ENCODE measurements at places on chromosomes 1 and 21.

DNA sequence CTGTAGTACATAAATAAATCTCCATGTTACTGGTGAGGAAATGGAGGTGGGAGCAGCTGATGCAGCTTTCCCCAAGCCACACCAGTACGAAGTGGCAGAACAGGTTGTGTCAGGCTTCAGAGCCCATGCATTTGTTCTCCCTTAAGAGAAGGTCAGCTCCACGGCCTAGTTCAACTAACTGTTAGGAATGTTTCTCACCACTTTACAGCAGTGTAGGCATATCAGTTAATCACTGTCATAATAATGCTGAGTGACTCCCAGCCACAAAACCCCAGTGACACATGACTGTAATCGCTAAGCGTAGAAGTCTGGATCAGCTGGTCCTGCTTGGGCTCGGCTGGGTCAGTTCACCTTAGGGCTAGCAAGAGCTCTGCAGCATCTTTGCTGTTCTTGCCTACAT, 90.4 kb downstream of the VPS26C start:
- no peak for DNase-seq

DNA sequence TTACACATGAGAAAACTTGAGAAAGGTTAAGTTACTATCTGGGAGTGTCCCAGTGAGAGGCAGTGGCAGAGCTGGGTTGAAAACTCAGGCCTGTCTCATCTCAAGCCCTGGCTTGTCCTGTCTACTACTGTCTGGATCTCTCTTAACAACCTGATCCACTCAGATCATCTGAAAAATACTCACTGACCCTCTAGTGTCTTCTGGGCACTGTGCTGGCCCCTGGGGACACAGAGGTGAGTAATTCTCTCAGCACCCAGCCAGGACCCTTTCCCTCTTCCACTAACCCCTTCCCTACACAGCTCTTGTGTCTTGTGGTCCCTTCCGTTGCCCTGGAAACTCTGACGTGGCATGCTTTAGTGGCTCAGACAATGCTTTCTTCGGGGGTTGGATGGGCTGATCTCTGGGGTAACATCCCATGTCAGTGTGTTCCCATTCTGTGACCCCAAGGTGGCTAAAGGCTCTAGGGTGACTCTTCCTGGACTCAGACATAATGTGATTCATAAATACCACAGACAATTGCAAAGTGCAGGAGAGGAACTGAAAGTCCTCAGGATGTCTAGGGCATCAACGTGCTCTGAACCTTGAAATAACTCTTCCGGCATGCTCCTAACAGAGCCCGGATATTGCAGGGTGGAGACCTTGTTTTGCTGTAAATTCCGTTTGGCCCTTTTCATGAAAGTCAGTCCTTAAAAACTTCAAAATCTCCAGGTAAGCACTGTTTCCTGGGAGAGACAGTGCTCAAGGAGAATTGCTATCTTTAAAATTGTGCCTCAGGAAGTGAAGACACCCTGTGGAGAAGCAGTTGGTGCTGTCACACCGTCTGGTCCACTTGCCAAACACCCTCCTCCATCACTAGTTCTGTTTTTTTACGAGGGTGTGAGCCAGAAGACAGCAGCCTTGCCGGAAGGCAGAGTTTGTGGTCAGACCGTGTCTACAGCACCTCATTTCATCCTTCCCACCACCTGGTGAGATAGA, 4.0 kb downstream of the SHISAL2A start:
- no peak for DNase-seq

GRCh38 chr1:235607284-235607683, 42.3 kb downstream of the GNG4 start:
- no peak for DNase-seq

DNA sequence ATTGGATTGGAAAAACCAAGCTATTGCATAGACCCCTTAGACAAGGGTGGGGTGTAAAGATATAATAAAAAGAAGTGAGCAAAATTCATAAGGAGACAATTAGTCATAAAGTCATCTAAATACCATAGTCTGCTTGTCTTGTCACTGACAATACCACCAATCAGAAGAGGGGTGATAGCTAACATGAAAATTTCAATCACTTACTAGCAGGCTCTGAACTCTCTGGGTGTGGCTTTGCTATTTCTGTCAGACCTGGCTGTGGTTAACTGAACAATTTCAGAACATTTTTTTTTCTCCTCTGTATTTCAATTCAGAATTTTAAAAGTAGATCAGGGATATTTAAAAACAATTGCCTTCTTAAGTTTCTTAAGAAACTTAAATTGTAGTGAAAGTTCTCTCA, 158.5 kb upstream of the PRMT6 start:
- no peak for DNase-seq

- no peak for DNase-seq
These were observed 60.4 kb downstream of the IL23R start for GRCh38 chr1:67226688-67227087.

DNA sequence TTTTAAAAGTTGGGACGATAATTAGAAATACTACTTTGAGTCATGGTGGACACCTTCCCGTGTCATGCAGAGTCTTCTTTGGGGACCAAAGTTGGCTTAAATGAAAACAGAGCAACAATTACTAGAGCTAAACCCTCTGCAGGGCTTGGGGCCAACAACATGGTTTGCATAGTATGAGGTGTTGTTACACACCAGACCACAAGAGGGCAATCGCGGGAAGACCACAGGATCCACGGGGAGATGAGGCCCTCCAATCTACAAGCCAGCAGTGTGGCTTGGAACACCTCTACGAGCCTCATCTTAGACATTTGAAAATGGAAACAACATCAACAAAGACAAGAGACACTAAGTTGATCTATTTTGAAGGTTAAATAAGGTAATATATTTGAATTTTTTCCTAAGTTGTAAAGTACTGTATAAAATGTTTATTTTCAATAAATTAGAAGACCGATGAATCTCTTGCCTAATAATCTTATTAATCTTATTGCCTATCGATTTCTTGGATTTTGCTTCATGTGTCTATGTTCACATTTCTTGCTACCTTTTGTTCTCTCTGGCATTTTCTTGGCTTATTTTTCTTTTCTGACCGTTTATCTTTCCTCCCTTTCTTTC, 8.2 kb upstream of the SMCP start:
- DNase-seq, result peak; percentile 46

DNA sequence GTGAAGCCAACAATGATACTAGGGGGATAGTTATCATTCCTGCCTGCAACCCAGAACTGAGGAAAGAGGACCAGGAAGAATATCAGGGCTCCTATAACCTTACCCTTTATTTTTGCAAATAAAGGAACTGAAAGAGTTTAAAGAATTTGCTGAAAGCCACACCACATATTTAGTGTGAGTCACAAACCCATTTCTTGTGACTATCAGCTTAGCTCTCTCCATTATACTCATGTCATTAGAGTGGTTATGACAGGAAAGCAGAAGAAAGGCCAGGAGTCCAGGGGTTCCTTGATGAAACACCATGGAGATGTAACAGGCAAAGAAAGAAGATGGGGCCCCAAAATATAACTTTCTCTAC, 141.1 kb upstream of the SAMSN1 start:
- DNase-seq, result no peak

DNA sequence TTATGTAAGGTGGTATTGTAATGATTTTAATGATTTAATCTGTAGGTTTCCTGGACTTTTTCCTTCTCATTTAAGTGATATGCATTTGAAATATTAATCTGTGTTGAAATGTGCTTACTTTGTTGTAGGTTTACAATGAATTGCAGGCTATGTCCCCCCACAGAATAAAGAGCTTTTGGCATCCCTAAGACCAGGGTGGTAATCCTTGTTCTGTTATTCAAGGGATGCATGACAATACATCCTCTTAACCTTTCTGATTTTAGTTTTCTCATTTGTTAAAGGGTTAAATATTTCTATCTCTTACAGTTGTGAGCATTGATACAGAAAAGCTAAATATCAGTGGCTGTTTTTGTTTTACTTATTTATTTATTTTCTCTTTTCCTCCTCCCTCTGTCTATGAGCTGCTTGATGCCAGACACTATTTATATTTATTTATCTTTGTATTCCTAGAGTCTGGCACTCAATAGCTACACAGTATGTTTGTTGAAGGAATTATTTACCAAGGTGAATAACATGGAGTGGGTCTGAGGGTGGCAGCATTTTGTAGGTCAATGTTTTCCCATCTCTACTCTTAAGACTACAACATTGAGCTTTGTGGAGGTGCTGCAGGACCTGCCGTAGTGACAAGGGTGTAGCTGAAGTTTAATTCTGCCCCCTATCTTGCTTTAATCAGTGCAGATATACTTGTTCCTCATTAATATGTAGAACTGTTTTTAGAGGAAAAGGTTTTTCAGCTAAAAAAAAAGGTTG, 19.9 kb upstream of the ADGRL2 start:
- no peak for DNase-seq

DNA sequence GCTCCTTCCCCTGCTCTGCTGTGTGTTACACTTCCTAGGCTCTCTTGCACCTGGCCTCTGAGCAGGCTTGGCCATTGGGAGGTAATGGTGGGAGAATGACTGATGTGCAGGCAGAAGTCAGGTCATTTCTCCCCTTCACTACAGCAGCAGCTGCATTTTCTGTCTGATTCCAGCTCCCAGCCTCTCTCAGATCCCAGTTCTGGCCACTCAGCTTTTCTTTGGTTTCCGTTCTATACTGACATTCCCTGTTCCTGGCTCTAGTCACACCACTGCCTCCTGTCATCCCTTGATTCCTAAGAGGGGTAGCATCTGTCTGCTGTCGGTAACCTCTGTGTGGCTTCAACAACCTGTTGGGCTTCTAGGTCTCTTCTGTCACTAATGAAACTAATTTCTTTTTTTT, 127.7 kb upstream of the HOOK1 start:
- DNase-seq, result no peak

DNA sequence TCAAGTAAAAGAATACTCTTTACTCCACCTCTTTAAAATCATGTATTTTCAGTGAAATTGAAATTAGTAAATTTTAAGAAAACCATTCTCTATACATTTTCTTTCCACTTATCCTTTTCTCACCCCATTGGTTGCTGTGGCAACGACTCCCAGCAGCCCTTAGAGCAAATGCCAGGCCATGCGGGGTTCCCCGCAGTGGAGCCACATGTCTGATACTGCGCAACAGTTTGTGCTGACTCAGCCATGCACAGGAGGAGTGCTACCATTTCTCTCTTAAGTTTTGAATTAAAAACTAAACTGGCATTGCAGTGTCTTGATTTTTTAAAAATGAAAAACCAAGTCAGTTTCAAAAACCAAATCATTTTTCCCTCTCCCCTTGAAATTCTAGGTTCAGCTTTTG, 214.1 kb upstream of the L1TD1 start:
- DNase-seq, result no peak

Data from RCC 7860 (cell line).